NCI-H1417 (cell line): ENCODE measurements at places on chromosomes 3 and 15.

GRCh38 chr3:31472479-31473390 lies 60.0 kb upstream of the STT3B start:
- no peak for DNase-seq

DNA sequence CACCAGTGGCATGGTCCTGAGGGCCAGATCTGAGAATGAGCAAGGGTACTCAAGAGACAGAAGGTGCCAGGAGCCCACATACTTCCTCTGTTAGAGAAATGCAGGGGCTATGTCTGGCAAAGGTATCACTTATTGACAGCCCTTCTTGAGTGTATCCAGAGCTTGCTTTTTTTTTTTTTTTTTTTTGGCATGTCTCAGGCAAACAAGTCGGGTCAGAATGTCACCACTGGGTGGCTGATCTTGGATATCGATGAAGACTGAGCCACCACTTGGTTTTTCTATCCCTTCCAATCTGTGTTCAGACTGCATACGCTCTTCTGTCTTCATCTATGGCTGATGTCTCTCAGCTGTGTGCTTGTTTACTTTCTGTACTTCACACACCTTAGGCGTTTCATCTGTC lies 363.4 kb upstream of the C2CD4B start:
- no peak for DNase-seq

- DNase-seq: peak; percentile 6
These were observed 150.9 kb upstream of the MCTP2 start for GRCh38 chr15:94080416-94080815.

GRCh38 chr3:15646851-15647511 lies 45.4 kb downstream of the BTD start:
- DNase-seq: no peak

GRCh38 chr3:176789281-176789705 lies 408.0 kb downstream of the TBL1XR1 start:
- DNase-seq: peak; percentile 12

DNA sequence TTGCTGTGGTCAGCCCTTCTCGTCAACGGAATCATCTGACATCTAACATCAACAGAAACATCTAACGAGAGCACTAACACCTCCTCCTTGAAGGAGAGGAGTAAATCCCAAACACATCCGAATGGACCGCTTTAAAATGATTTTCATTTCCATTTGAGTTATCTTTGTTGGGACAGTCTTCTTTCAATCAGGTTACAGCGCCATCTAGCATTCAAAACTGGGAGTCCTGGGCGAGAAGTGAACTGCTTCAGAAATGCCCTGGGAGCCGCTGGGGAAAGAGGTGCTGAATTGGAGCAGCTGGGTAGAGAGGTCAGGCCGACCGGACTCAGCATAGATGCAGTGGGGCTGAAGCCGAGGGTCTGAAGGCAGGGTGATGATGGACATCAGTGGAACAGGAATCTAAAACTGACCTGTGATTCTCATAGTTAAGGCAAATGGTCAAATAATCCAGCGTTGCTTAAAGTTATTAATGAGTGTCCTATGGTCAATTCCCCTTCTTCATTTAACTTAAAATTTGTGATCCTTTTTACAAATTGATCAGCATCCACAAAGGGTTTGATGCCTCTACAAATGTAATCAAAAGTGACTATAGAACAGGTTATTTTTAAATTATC lies 170.0 kb upstream of the NDN start:
- DNase-seq: peak; percentile 86

- DNase-seq: no peak
These were observed 19.1 kb downstream of the B3GNT5 start for GRCh38 chr3:183272142-183272541.

DNA sequence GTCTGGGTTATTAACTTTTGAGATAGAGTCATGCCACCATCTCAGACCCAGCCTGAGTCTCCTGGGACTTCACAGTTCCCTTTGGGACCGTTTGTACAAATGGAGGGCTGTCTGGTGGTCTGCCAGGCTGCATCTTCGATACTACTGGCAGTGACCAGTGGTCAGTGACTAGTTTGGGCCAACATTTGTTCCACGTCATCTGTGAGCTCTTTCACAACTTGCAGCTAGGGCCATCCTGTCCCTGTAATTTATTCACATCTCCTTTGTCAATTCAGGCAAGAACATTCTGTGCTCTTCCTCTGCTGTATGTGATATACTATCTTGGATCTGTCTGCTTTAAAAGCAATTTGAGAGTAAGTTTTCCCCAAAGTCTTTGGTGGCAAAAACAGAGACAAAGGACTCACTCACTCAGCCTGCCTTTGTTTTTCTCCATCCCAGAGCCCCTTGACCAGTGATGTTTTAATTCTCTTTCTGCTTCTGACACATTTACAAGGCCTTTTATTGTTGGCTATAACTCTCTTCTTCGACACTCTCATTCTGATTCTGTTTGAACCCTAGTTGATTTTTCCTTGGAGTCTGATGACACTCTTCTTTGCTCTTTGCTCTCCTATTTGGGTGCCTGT lies 353.4 kb downstream of the EPHB1 start:
- no peak for DNase-seq

DNA sequence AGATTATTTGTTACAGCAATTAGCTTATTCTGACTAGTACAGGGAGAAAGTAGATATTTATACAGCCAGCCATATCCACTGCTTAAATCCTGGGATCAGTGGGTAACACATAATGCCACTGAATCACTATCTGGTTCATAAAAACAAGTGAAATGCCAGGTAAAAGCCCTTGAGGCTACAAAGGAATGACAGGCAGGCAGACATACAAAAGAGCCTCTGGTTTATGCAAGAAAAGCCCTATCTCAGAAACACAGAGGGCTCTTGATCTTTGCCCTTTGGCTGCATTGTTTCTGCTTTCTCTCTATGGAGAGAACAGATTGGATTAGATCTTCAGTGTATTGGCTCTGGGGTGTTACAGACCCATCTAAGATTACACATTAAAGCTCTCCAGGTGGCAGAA lies 115.4 kb upstream of the GADL1 start:
- DNase-seq: no peak

DNA sequence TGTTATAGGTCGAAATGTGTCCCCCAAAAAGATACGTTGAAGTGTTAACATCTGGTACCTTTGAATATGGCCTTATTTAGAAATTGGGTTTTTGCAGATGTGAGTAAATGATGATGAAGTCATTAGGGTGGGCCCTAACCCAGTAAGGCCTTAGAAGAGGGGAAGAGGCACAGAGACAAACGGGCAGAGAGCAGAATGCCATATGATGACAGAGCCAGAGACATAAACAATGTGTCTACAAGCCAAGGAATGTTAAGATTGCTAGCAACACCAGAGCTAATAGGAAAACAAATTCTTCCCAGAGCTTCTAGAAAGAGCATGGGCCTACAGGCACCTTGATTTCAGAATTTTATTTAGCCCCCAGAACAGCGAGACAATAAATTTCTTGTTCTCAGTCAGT lies 693.1 kb upstream of the NECTIN3 start:
- no peak for DNase-seq

DNA sequence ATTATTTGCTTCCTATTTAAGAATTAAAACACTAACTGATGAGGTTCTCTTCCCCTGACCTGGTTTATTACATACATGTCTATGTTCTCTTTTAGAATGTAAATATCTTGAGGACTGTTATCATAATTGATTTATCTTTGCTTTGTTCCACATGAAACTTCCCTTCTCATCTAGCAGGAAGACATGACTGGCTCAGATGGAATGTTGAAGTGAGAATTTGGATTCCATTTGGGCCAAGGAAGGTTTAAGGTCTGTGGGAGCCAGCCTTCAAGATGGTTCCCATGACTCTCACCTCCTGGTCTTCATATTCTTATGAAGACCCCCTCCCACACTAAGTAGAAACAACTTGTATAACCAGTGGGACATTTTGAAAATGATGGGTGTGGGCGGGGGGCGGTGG lies 222.2 kb upstream of the GADL1 start:
- DNase-seq: no peak

DNA sequence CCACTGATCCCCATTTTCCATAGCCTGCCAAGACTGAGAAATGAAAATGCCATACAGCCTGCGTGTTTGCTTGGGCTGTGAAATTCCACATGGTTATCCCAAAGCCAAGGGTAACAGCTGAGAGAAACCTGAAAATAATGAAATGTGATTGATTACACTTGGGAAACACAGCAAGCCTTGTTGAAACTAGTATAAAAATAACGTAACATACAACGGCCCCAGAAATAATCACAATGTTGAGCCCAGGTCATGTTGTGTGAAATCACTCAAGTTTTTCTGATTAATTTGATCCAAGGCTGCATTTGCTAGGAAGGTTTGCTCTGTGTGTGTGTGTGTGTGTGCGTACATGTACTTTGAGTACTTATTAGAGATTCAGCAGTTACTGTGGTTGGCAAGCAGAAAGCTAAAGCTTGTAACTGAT lies 269.0 kb downstream of the OXSM start:
- no peak for DNase-seq

GRCh38 chr3:86961297-86961696 lies 29.7 kb downstream of the VGLL3 start:
- DNase-seq: no peak

- no peak for DNase-seq
These were observed 24.0 kb upstream of the MUC20 start for GRCh38 chr3:195696632-195697278.

GRCh38 chr3:18660059-18660458 lies 234.9 kb upstream of the SATB1 start:
- no peak for DNase-seq

DNA sequence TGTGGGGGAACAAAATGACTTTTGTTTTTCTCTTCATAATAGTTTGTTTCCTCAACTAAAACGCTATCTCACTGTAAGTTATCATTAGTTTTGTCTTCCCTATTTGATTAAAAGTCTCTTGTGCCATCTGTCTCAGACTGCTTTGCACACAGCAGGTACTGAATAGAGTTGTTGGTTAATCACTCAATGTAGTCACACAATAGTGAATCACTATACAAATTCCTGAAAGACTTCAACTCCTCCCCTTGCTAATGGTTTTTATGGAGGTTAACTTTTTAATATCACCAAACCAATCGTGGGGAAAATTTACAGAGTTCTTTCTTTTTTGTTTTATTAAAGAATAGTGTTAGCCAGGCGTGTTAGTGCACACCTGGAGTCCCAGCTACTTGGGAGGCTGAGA lies 2.6 kb upstream of the NGLY1 start:
- DNase-seq: no peak

DNA sequence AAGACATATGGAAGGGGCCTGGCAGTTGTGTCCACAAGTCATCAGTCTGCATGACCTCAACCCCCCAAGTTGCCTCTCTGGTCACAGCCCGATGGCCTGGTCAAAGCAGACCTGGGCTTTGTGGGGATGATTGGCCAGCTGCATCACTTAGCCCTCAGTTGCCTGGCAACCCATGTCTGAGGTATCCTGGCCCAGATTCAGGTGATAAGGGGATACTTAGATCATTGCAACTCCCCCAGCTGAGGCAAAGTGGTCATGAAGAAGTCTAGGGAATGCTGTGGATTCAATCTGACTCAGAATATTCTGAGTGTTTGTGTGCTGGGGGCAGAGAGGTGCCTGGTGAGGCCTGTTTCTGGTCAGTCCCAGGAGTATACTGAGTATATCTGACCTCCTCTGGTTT lies 5.0 kb downstream of the GPR156 start:
- peak; percentile 8 for DNase-seq

DNA sequence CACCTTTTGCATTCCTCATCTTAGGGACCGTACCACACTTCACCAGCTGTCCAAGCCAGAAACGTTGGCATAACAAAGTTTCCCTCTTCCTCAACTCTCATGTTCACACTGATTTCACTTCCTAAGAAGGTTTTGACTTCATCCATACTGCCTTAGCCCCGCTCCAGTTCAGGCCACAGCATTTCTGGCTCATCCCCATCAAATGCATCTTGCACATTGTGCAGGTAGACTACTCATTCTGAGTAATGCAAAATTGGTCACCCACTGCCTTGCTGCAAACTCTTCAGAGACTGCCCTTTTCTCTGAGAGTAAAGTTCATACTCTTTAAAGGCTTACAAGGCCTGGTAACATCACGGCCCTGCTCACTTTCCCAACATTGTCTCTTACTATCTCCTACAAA lies 8.8 kb downstream of the NUSAP1 start:
- no peak for DNase-seq

DNA sequence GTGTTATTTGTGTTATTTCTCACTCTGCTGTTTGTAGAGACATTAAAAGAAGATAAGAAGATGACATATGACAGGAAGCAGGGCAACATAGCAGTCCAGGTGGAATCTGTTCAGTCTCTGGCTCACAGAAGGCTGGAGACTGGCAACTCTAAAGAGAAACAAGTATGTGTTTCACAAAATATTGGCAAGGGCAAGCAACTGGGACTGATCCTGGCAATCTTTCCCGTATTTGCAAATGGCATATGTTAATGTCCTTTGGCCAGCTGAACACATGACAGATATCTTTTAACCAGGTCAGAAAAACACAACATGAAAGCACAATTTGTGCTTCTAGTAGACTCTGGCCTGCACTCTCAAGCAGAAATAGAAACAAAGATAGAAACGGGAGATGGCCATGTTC lies 1354.1 kb upstream of the EPHA6 start:
- no peak for DNase-seq

DNA sequence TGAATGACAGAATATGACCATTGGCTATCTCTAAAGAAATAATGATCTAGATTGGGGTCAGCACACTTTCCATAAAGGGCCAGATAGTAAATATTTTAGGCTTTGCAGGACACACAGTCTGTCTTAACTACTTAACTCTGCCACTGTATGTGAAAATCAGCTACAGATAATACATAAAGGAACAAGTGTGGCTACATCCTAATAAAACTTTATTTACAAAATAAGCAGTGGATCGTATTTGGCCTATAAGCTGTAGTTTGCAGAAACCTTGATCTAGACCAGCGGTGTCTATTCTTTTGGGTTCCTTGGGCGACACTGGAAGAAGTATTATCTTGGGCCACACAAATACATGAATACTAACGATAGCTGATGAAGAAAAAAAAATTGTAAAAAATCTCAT lies 27.6 kb downstream of the GSK3B start:
- DNase-seq: no peak

DNA sequence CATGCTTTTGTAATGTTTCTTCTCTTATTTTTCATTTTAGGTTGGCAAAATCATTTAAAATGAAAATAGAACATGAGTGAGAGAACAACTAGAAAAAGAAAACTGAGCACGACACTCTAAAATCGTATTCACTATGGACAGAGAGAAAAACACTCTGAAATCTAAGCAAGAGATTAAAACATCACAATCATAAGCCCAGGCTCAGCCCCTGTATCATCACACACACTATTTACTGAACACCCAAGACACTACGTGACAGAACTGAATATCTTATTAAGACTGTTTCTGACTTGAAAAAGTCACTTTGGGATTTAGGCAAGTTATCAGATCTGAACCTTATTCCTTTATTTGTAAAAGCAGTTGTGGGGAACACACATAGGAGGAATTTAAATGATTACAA lies 82.6 kb upstream of the PLXND1 start:
- no peak for DNase-seq
